ENCODE measurements at places on chromosomes 16 and 17. TPM values are rescaled to one million over a fixed set of nuclear protein-coding genes. Genes with fewer than 3 reads are reported as not detected.

The CDIP1 gene
- polyA plus RNA-seq: 14.6 TPM

The NLRP1 gene
- polyA plus RNA-seq: 376 TPM

The KRTAP9-4 gene
- not detected for polyA plus RNA-seq

The OTOP3 gene
- not detected for polyA plus RNA-seq

The FOXJ1 gene
- polyA plus RNA-seq: 0.05 TPM

The AANAT gene
- 0.19 TPM for polyA plus RNA-seq

Measured in IMR-90 (cell line).